Right cardiac atrium (tissue), 5 donors: ENCODE measurements at places on chromosomes 12 and 14. TPM values are rescaled to one million over a fixed set of nuclear protein-coding genes. Genes with fewer than 3 reads are reported as not detected.
A peak's percentile ranks its signal among the peaks of the same experiment; 100 is the strongest.

- no peak for DNase-seq
Observed at GRCh38 chr14:71262441-71262840, 355.2 kb downstream of the PCNX1 start.

DNA sequence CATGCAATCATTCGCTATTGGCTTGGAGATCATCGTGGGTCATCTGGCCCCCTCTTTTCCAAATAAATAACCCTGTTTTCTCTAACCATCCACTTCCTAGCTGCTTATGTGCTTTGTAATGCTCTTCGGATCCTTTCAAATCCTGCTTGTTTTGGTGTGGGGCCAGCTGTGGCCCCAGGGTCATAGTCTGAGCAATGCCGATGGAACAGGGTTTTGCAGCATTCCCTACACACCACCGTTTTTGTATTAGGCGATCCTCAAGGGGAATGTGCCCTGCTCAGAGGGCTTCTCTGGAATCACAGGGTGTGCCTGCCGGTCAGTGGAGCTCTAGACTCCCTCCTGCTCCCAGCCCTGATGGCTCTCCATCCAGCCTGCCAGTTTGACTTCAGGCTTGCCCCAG lies 78.1 kb upstream of the NRXN3 start:
- DNase-seq: no peak

GRCh38 chr12:108722992-108723766 lies 8.1 kb downstream of the CORO1C start:
- no peak for DNase-seq

DNA sequence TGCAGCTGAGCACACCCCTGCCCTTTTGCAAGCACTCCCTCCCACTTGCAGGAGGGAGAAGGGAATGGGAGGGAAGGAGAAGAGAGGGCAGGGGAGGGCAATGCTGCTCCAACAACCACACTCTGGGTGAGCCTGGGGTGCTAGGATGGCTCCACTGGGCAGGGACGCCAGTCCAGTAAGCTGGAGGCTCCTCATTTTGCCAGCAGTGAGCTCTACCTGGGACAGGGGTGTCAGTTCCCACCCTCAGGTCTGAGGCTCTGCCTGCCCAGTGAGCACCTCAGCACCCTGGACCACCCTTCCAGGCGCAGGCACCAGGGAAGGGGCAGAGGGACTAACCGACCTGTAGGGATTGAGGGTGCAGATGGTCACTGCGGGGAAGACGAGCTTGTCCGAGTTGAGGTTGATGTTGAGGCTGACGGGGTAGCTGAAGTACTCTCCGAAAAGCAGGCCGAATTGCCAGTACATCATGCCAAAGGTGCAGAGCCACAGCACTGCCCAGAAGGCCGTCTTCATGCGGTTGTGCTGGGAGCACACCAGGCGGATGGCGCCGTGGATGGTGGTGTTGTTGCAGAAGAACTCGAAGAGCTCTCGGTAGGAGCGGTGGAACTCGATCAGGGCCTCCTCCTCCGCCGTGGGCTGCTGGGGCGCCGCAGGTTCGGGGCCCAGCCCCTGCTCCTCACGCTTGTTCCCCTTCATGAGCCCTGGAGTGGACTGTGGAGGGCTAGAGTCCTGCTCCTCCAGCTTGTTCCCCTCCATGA lies 1.2 kb downstream of the SCNN1A start:
- DNase-seq: peak; percentile 41

- no peak for DNase-seq
Observed at GRCh38 chr12:46661110-46661845, 164.5 kb downstream of the SLC38A4 start.

GRCh38 chr14:64580467-64580866 lies 30.7 kb downstream of the PPP1R36 start:
- no peak for DNase-seq

The CCDC177 gene
- total RNA-seq: not detected

The SYT1 gene
- total RNA-seq: 0.32 TPM

The C14orf132 gene
- total RNA-seq: 4.4 TPM

DNA sequence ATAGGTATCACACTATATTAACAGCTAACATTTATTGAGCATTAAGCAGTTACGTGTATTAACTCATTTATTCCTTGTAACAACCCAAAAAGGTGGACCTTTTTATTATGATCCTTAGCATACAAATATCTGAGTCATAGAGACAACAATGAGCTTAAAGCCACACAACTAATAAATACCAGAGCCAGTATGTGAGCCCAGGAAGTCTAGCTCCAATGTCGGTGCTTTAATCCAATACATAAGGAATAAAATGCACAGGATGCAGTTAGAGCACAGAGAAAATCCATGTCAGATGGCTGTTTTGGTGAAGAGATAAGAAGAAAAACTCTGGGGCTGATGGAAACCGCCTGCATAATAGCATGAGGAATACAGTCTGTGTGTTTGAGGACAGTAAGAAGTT lies 888.6 kb downstream of the TMTC2 start:
- no peak for DNase-seq

DNA sequence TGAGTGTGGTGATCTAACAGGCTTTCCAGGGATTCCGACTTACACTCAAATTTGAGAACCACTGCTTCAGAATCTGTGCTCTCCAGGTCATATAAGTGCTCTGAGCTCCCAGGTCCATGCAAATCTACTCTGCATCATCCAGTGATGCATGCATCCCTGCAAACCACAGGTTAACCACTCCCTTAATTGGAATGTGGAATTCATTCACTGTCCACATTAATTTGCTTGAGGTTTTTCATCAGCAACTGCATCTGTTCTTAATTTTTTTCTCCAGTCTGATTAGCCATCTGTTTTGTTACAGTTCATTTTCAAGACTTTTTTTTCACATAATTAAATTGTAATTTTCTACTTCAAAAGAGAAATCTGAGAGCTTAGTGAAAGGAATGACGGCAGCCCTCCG lies 43.4 kb upstream of the RIN3 start:
- no peak for DNase-seq

The KNTC1 gene
- 4.0 TPM for total RNA-seq

GRCh38 chr12:89041078-89041477 lies 311.2 kb downstream of the DUSP6 start:
- DNase-seq: no peak

The C12orf50 gene
- total RNA-seq: 0.06 TPM
